ENCODE measurements at places on chromosomes 12 and 14. TPM values are rescaled to one million over a fixed set of nuclear protein-coding genes. Genes with fewer than 3 reads are reported as not detected.

DNA sequence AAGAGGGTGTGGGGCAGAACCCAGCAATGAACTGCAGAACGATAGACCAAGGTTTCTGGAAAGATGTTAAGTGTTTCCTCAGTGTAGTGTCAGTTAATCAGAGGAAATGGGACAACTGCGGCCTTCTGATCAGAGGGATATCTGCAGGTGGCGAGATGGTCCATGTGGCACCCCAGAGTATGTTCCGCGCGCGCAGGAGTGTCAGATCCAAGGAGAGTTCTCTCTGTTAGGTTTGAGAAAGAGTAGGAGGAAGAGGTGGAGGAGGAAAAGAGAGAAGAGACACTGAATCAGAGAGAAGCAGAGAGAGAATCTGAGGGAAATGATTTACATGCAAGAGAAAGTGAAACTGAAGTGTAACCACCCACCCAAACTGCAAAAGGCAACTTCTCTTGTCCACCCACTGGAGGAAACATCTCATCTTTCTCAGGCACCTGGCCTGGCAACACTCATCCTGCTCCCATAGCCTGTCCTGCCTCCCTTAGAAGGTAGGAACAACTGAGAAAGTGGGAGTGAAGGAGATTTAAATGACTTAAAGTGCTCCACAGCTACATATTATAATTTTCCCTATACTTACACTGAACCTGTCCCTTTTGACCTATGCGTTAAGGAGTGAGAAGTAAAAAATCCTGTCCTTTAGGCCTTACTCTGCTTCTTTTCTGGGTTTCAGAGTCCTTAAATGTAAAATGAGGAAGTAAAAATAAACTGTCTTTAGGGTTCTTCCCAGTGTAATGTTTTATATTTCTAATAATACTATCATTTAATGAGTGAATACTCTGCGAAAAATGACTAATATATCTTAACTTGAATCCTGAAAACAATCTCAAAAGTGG lies 6.8 kb upstream of the TESPA1 start:
- H3K36me3 ChIP-seq, result peaks cover 7% of the 10 kb centered on the region
- H3K4me3 ChIP-seq, result peak overlapping the region; percentile 79
- H3K4me1 ChIP-seq, result peaks cover 53% of the 10 kb centered on the region

GRCh38 chr12:123601602-123602489 lies at the start of gene DDX55:
DDX55 (plus strand) TSS chr12:123602099; CDS start chr12:123602149, 50 bp downstream.
- H3K4me3 ChIP-seq, result peak within 1 kb of the TSS; percentile 87
- H3K27ac ChIP-seq, result peak within 1 kb of the TSS; percentile 90
- no peaks in the 10 kb centered on the region for H3K27me3 ChIP-seq
- peak; percentile 83 for DNase-seq
- H3K4me1 ChIP-seq, result peaks cover 36% of the 10 kb centered on the region
- peaks cover 34% of the 10 kb centered on the region for H3K36me3 ChIP-seq

DNA sequence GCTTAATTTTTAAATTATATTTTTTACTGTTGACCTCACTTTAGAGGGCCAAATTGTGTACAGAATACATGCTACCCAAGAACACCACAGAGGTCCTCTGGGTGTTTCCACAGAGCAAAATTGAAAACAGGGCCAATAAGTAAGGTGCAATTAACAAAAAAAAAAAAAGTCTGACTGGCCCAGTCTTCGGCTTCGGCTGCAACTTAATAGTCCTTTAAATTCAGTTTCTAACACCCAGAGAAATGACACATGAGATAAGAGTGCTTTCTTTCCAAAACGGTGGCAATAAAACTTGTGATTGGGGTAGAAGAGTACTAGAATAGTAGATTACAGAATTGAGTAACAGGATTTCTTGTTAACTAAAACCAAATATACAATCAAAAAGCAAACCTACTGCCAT lies 81.3 kb downstream of the MED13L start:
- H3K4me3 ChIP-seq, result no peak overlapping the region
- H3K27ac ChIP-seq, result no peak overlapping the region
- peaks cover 47% of the 10 kb centered on the region for H3K4me1 ChIP-seq
- H3K27me3 ChIP-seq, result peaks cover 2% of the 10 kb centered on the region
- peaks cover 2% of the 10 kb centered on the region for H3K36me3 ChIP-seq
- no peak for DNase-seq

GRCh38 chr14:51619561-51619960 lies 32.1 kb upstream of the FRMD6 start:
- H3K36me3 ChIP-seq, result no peaks in the 10 kb centered on the region
- H3K4me3 ChIP-seq, result no peak overlapping the region
- no peak overlapping the region for H3K27ac ChIP-seq
- no peaks in the 10 kb centered on the region for H3K4me1 ChIP-seq
- DNase-seq, result no peak

AQP2 gene
- total RNA-seq, result not detected

Data from activated T-helper 1 cell treated with anti-CD3 and anti-CD28 coated beads, Interleukin-12 subunit alpha, Interleukin-12 subunit beta, Interleukin-2, Interleukin-4 antibody, amounts not matched to agents 30 ng/mL and 10 ng/mL and 1 ng/mL, durations not matched to agents 14 hours and 24 hours and 36 hours (primary cell).